Articular chondrocyte of knee joint (primary cell): ENCODE measurements at places on chromosomes 3 and 15. TPM values are rescaled to one million over a fixed set of nuclear protein-coding genes. Genes with fewer than 3 reads are reported as not detected.

Gene SAMD7
- not detected in 2 replicates for total RNA-seq

Gene PRKAR2A
- total RNA-seq = 56.5 and 62.1 TPM in 2 replicates

Gene SENP8
- total RNA-seq = 3.4 and 5.7 TPM in 2 replicates

Gene DIPK2A
- total RNA-seq = 20.2 and 23.5 TPM in 2 replicates

Gene CAMK2N2
- total RNA-seq = not detected in 2 replicates

Gene CTSH
- total RNA-seq = 4.1 and 4.8 TPM in 2 replicates

Gene GOLGA6D
- total RNA-seq = not detected in 2 replicates

Gene CEP97
- total RNA-seq = 15.9 and 24.2 TPM in 2 replicates

Gene PRR20G
- total RNA-seq = not detected in 2 replicates

Gene XYLB
- total RNA-seq = 9.1 and 10.7 TPM in 2 replicates
